ENCODE measurements at places on chromosomes 3 and 15.

DNA sequence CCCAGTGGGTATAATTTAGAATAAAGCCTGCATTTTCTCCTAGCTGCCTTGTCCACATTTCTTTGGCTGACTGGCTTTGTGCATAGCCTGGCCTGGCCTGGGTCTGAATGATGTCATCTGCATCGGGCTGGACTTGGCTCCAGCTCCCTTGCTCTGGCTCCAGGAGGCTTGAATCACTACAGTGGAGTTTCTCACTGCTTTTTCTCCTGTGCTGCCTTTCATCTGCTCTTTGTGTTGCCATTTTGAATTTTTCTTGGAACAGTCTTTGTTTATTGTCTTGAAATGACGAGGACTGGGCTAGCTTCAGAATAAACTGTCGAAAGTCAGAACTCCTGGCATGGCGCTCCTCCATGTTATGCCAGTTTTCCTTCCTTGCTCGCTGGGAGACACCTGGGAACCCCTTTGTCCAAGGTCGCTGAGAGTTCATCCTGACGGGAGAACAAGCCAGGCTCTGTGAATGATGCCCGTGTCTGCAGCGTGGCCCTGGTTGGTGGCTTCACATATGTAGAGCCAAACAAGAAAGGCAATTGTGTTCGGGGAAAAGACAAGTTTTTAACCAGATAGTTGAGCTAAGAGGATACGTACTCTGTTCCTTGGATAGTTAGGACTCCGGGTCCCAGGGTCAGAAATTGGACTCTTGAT is 258.9 kb downstream of the PDZRN3 start:
- peak; percentile 31 for DNase-seq

DNA sequence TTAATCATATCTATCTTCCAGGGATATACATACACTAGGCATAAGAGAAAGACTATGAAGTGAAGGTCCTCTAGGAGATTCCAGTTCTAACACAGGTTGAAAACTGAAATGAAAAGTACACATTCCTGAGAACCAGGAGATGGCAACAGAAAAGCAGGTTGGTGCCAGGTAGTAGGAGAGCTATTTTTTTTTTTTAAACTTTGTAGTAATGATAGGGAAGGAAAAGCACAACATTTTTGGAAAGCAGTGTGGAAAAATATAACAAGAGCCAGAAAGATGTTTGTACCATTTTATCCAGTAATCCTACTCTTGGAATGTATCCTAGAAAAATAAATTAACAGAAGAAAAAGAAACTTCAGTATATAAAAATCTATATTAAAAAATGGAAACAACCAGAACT is 189.9 kb downstream of the DTWD1 start:
- DNase-seq = no peak

DNA sequence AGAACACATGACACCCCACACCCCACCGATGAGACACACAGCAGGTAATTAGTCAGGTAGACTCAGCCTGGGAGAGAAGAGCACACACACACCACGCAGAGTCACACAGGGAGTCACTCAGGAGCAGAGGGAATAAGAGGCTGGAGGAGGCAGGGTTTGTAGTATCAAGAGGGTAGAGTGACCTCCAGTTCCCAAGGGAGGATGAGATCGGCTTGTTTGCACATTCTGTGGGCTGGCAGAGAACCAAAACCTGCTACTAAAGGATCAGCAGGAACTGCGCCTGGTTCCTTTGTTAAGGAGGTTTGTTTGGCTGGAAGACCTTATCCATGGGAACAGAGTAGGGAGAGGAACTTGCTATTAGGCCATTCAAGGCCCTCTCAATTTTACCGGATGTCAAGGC is 281.4 kb upstream of the SLCO3A1 start:
- DNase-seq = no peak

DNA sequence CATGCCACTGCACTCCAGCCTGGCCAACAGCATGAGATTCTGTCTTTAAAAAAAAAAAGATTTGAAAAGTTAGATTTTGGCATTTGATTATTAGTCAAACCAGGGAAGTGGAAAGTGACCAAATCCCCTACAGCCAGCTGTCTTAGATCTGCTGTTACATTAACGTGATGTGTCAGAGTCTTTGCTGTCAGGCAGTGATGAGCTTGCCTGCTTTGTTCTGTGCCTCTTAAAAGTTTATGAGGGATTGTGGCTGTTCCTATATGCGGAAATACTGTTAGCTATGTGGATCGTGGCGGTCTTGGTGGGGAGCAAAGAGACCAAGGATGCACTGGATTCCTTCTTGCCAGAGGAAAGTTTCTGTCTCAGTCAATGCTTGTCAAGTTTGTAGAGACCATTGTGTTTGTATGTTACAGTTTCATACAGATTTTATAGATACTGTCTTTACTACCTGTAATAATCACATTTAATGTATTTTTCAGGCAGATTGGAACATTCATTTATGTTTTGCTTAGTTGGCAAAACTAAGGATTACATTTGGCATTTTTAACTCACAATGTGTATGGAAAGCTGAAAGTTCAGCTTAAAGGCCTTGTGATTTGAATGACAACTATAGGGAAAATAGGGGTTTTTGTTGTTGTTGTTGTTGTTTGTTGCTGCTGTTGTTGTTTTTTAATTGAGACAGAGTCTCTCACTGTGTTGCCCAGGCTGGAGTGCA is 137.4 kb downstream of the VPS8 start:
- DNase-seq = no peak

GRCh38 chr3:116139641-116140040 is 305.6 kb downstream of the LSAMP start:
- DNase-seq = no peak

DNA sequence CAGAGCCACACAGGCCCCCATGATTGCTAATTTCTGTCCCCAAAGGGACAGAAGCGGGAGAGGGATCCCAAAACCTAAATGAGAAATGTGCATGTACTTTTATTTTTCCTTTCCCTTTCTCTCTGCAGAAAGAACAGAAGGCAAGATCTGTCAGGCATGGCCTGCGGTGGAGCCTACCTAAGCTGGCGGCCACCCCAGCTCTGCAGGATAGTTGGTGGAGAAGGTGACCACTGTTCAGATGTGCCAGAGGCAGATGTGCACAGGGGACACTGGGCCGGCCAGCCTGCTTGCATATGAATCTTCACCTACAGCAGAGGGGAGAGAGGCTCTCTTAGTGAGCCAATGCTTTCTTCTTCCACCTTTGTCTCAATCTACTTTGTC is 2.1 kb upstream of the AMOTL2 start:
- no peak for DNase-seq

DNA sequence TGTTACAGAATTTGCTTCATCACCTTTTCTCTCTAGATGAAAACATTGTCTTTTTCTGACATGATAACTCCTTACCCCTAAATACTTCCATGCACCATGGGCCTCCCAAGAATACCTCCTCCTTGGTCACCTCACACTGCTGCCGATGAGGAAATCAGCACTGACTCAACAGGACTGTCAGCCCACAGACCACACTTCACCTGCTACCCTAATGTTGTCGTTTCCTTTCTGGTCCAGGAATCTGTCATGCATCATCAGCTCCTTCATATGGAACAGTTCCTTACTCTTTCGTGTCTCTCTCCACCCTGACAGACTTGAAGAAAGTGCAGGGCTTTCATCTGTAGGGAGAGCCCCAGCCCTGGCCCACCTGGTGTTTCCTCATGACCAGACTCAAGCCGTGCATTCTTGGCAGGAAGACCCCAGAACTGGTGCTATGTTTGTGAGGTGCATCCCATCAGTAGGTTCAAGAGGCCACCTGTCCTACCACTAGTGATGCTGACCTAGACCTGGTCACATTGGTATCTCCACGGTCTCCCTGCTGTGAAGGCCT is 41.1 kb upstream of the PLXNA1 start:
- DNase-seq = no peak

DNA sequence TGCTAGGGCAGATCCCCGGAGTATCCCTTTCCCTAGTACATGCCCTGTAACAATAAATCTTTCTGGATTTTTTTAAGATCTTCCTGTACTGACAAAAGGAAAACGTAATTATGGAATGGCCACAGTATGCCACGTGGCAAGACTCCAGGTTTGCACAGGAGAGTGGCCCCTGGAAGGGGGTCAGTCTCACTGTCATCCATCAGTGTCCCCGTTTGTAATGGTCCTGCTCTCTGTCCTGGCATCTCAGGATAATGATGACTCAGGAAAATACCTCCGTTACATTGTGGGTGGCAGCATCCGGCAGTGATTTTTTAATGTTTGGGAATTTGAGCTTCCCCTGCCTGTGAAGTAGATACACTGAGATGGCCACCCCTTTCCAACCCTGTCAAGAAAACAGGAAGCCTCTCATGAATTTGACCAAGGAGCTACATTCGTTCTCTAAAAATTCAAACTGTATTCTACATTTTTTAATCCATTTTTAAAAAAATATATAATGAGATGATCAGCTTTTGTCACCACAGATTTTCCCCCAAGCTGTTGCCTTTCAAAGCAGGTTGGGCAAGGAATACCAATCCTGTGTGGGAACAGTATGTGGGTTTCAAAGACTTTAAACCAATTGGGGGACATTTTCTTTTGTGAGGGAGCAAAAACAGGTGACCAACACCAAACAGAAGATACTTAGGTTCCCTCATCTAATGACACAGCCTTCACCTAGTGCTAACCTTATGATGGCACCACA is 110.4 kb downstream of the C3orf70 start:
- no peak for DNase-seq

DNA sequence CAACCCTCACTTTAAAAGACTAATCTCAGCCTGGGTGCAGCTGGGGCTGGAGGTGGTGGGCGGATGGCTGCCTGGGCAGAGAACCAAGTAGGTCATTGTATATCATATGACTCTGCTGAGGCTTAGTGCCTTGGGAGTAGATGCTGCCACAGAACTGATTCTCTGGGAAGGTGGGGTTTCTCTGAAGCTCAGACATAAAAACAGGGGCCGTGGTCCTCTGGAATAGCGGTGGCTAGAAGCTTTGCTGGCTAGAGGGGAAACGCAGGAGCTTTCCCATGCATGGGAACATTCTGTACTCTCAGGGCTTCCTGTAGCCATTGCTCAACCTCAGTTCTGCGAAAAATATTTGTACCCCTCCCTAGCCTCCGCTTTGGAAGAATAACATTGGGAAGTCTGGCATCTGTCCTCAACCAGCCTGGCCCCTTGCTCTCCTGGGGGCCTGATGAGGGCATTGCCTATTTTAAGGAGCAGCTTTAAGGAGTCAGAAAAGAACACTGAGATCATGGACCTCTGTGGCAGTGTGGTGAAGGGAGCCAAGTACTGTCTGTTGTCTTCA is 14.7 kb downstream of the TIMP4 start:
- DNase-seq = no peak

- DNase-seq = no peak
Measured at GRCh38 chr3:120689395-120689794, 7.4 kb upstream of the HGD start.
